Stimulated activated CD4-positive, alpha-beta T cell treated with anti-CD3 and anti-CD28 coated beads, TNF-alpha, amount 100 ng/mL, for 24 hours (primary cell): ENCODE measurements at places on chromosomes 6 and 20.

- no peak for DNase-seq
These were observed 49.3 kb downstream of the EZR start for GRCh38 chr6:158769771-158770432.

GRCh38 chr6:5472571-5472970 is 211.3 kb downstream of the FARS2 start:
- no peak for DNase-seq

- DNase-seq: no peak
These were observed 302.4 kb downstream of the THBS2 start for GRCh38 chr6:168951217-168951616.

GRCh38 chr6:6439778-6440177 is 119.3 kb upstream of the F13A1 start:
- no peak for DNase-seq
